ENCODE measurements at places on chromosomes 7 and 10.

GRCh38 chr7:131072505-131073091 is 255.1 kb upstream of the MKLN1 start:
- no peak for DNase-seq

DNA sequence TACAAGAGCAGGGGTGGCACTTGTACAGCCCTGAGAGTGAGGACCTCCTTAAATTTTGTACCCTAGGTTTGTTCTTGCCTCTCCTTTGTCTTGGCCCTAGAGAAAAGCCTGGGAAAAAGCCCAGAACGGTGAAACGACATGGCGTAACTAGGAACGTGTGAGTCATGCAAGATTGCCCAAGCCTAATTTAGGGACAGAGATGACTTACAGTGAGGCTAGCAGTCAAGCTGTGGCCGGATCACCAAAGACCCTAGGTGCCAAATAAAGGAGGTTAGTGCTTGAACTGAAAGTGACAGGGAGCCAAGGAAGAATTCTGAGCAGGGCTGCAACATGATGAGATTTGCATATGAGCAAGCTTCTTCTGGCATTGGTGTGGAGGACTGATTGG is 25.1 kb downstream of the TBXAS1 start:
- DNase-seq = no peak

DNA sequence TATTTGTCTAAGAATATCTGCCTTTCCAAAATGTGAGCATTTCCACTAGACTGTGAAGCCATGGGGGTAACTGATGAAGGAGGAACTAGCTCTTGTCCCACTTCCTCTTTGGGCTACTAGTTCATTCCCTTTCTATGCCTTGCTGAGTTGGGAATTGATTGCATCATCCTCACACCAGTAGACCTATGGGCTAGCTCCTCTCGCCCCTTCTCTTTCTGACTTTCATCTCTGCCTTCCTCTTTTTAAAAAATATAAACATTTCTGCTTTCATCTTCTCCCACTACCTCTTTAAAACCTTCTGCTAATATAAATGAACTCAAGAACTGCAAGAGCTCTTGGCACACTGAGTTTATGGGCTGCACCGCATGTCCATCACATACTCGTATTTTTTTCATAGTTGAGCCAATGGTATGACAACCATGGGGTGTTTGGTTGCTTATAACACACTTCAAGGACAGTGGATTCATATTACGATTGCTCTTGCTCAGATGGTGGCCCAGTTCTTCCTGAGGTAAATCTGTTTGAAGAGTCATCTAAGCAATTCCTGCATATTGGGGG is 182.0 kb downstream of the REEP3 start:
- DNase-seq = no peak

GRCh38 chr7:84162584-84162983 is 32.0 kb downstream of the SEMA3A start:
- DNase-seq = no peak

- no peak for DNase-seq
Observed at GRCh38 chr10:88147000-88147798, 283.8 kb downstream of the PTEN start.
